ENCODE measurements at places on chromosomes 2 and 18.

- no peak for DNase-seq
Measured at GRCh38 chr2:143954186-143954585, 565.7 kb downstream of the ZEB2 start.

DNA sequence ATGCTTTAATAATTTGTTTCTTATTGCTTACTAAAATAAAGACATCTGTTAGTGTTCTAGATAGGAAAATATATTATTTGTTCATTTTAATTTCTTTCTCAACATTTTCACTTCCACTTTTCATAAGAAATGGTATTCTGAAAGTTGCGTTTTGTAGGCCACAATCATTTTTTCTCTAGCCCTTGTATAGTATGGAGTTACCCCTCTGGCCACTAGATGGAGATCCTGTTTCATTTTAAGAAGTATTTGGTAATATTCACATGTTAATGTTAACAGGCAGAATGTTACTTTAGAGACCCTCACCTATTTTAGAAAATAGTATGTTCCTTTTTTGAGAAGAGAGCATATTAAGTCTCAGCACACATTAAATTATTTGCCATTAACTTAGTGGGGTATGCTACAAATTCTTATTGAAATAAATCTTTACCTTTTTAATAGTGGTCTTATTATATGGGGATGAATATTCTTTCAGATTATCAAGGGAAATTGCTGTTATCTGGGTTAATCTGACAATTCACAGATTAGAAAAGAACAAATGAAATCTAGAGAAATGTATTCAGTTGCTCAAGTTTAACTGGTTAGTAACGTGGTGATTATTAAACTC is 73.9 kb upstream of the TTC27 start:
- DNase-seq: no peak

- no peak for DNase-seq
Measured at GRCh38 chr18:2154278-2154677, 417.0 kb downstream of the METTL4 start.

GRCh38 chr2:75632091-75632701 is 14.4 kb upstream of the MRPL19 start:
- DNase-seq: no peak

DNA sequence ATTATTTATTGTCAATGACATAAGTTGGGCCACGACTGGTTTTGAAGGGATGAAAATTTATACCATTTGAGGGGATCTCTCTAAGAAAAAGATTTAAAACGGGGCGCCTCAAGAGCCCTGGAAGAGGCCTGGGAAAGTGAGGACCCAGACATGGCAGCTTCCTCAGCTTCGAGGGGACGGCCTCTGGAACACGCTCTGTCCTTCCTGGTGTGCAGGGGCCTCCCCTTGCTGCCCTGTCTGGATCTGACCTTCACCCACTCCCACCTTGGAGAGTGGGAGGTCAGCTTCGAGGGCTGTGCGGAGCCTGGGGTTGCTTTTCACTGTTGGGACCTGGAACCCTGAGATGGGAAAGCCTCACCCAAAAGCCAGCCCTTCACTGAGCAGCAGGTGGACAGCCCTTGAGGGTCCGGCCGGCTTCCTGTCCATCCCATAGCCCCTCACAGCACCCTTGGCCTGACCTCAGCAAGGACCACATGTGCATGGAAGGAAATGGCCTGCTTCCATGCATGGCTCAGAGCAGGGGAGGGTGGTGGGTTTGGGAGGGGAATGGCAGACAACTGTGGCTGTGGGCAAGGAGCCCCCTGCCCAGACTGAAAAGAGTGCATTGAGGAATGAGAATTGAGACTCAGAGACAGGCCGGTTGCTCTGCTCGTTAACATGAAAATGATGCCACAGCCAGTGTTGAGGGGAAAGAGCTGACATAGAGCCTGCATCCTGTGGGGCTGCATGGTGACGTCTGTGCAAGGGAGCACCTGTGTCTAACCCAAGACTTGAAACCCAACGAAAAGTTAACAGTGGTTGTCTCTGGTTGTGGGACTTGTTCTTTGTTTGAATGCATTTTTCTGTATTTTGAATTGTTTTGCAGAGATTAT is 16.3 kb downstream of the FBLN7 start:
- no peak for DNase-seq

- DNase-seq: no peak
Measured at GRCh38 chr2:198973181-198973580, 484.6 kb downstream of the SATB2 start.

DNA sequence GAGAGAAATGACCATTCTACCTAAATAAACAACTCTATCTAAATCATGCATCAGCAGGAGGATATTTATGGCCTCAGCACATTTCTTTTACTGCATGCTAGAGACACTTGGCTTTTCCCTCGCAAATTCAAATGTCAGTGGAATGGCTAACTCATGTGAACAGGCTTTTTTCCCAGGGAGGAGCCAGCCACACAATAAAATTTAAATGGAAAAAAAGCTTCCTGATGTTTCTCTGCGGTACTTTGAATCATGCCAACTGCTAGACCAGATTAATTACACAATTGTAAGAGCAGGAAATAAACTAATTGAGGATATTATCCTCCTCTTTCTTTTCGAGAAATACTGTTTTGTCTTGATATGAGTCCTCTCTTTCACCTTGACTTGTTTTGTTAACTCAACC is 676.3 kb downstream of the IRS1 start:
- no peak for DNase-seq

- DNase-seq: no peak
Measured at GRCh38 chr2:197217541-197217940, 93.0 kb downstream of the ANKRD44 start.

DNA sequence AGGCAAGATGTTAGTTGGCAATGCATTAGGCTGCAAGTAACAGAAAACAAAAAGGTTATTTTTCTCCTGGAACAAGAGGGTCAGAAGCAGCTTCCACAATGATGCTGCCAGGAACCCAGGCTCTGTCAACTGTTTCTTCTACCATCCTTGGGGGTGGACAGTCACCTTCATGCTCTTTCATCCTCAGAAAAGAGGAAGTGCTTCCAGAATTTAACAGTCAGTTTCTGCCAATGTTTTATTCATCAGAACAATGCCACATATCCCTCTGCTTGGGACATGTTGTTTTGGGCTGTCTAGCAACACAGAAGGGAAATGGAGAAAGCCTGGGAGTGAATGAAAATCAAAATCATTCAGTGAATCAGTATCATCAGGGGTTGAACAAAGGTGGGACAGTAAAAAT is 7.1 kb downstream of the TMEM182 start:
- DNase-seq: no peak

- DNase-seq: no peak
Measured at GRCh38 chr18:43635397-43635796, 358.1 kb upstream of the SYT4 start.

GRCh38 chr2:35803126-35803525 is 552.5 kb upstream of the CRIM1 start:
- no peak for DNase-seq

GRCh38 chr2:54504866-54505265 is 48.7 kb downstream of the SPTBN1 start:
- no peak for DNase-seq

- no peak for DNase-seq
Measured at GRCh38 chr18:79627750-79628294, 51.8 kb upstream of the CTDP1 start.

- DNase-seq: no peak
Measured at GRCh38 chr2:228988786-228989185, 282.3 kb downstream of the PID1 start.

- no peak for DNase-seq
Measured at GRCh38 chr2:146821836-146822316, 1023.0 kb upstream of the ACVR2A start.

DNA sequence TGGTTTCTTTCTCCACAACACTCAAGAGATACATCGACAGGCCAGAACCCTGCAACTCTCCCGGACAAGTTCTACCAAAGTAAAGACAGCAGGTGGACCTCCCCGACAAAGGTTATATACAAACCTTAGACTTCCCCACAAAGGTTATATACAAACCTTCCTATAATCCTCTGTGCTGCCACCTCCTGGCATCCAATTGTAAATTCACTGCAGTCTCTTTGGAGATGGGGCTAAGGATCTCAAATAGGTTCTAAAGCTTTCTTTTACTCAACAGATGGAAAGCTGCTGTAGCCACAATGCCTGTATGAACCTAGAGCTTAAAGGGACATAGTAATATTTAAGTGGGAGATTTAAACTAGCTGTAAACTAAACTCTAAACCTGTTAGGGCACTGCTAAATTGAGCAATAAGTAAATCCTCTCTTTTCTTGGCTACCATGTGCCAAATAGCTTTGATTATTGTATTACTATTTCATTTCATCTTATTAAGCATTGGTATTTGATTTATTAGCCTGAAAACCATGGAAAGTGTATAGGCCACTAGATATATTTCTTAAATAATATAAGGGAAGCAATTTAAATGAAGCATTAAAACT is 9.8 kb upstream of the MREG start:
- DNase-seq: no peak

- no peak for DNase-seq
Measured at GRCh38 chr2:64023485-64024258, 4.4 kb upstream of the VPS54 start.

DNA sequence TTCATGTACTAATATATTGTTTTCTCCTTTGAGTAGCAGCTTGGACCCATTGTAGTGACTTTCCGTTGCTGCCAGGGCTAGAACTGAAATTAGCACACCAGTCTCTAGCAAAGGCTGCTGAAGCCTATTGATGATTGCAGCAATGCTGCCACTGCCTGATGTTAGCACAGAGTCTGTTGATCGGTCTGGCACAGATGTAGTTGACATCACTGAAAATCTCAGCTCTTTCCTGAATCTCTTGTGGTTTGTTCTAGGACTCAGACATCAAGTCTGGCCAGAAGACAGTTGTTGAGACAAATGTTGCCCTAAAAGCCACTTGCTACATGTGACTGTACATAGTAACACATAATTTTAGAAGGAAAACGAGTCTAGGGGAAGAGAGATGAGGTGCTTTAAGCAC is 47.2 kb downstream of the VAPA start:
- DNase-seq: no peak

GRCh38 chr18:48621240-48621639 is 82.4 kb downstream of the CTIF start:
- no peak for DNase-seq

DNA sequence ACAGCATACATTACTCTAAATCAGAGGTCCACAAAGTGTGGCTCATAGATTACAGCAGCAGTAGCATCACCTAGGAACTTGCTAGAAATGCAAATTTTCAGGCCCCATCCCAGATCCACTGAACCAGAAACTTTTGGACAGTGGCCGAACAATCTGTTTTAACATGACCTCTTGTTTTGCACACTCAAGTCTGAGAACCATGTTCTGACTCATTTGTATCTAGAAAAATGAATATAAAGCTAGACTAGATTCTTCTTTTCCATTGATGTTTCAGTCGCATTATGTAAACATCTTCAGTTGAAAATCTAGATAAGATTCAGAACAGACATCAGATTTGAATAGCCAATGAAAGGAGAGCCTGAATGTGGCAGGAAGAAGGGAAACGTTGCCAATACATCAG is 608.8 kb downstream of the LRP1B start:
- no peak for DNase-seq

DNA sequence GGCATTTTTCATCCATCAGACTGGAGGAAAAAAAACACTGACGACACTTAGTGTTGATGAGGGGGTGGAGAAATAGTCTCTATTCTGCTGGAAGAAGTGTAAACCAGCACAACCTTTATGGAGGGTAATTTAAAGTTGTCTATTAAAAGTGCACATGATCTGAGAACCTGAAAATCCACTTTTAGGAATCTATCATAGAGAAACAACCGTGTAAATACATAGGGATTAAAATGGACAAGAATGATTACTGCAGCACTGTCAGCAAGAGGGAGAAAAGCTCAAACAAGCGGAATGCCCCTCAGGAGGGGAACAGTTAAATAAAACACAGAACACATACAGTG is 79.6 kb upstream of the MGAT4A start:
- DNase-seq: no peak

GRCh38 chr18:9319333-9319732 is 15.2 kb upstream of the TWSG1 start:
- DNase-seq: no peak

GRCh38 chr2:29502460-29502911 is 387.3 kb downstream of the CLIP4 start:
- DNase-seq: no peak

GRCh38 chr2:177586154-177586553 is 193.6 kb downstream of the AGPS start:
- DNase-seq: no peak

DNA sequence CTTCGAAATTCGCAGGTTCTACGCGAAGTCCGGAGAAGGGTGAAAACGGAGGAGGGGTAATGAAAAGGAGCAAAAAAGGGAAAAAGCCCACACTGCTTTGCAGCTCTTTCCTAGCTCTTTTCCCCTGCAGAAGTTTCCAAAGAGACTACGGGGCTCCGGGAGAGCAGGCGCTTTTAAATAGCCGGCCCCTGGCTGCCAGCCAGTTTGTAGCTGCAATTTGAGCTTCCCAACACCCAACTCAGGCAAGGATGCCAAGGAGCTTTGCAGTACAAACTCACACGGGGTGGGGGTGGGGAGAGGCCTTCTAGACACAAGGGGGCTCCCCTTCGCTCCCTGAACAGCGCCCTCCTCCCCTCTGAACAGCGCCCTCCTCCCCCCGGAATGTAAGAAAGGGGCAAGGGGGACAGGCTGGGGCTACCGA is at the start of gene IGFBP5:
IGFBP5 (minus strand) TSS at position 149 of the 421 bp plus-strand sequence. CDS start 774 bp downstream, outside the sequence.
- DNase-seq: no peak

GRCh38 chr2:113127646-113128570 is 510 bp downstream of the IL1RN start:
- no peak for DNase-seq

GRCh38 chr2:155830351-155830750 is 502.2 kb downstream of the NR4A2 start:
- DNase-seq: no peak

- DNase-seq: no peak
Measured at GRCh38 chr2:74548285-74548899, 5.3 kb downstream of the LOXL3 start.

DNA sequence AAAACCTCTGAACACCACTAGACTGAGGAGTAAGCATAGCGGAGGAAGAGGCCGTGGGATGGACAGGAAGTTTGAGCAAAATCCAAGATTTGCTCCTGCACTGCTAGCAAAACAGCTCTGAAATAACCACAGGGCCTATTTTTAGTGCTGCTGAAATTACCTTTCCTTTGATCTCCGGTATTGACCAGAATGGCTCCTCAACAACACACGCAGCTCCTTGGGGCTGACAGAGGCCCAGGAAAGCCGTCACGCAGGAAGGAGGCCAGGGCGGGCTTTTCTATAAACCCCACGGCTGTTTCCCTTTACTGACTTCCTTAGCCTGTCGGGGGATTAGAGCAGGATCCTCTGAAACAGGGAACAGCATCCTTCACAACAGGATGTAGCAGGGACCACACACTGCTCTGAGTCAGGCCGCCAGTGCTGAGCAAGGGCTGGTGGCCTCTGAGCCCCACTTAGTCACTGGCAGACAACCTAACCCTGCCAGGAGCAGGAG is 80.8 kb upstream of the LCLAT1 start:
- no peak for DNase-seq

DNA sequence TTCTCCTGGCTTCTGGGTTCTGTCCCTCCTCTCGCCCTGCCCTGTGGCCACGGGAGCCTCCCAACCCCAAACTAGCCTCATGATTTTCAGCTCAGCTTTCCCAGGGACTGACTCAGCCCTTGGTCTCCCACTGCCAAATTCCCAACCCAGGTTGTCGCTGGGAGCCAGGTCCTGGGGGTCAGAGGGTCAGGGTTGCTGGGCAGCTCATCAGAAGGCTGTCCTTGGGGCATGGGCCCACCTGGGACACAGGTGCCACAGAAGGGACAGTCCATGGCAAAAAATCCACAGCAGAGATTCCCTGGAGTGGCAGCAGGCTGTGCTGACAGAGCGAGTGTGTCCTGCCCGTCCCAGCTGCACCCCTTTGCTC is 180.4 kb downstream of the TWIST2 start:
- DNase-seq: no peak

GRCh38 chr2:190186238-190186637 is 123.7 kb upstream of the MSTN start:
- no peak for DNase-seq

All from effector memory CD4-positive, alpha-beta T cell (primary cell).